ENCODE measurements at places on chromosomes 3 and 15.

- DNase-seq = no peak
Observed at GRCh38 chr3:15728766-15729165, 69.0 kb downstream of the ANKRD28 start.

DNA sequence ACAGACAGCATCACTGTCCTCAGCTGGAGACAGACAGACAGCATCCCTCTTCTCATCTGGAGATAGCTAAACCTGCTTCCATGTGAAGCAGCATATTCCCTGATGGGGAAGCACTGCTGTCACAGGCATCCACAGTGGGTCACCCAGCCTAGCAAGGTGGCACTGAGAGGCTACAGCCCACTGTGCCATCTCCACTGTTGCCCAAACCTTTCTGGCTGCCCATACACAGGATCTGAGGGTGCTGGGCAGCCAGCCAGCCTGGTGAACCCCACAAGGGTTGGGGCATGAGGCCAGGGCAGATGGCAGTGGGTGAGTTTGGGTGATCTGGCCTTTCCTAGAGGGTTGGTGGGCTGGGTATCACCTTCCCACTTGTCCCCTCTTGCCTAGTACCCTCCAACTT, 11.7 kb downstream of the CHST13 start:
- no peak for DNase-seq

GRCh38 chr3:10928407-10928960, 64.1 kb upstream of the SLC6A1 start:
- no peak for DNase-seq

DNA sequence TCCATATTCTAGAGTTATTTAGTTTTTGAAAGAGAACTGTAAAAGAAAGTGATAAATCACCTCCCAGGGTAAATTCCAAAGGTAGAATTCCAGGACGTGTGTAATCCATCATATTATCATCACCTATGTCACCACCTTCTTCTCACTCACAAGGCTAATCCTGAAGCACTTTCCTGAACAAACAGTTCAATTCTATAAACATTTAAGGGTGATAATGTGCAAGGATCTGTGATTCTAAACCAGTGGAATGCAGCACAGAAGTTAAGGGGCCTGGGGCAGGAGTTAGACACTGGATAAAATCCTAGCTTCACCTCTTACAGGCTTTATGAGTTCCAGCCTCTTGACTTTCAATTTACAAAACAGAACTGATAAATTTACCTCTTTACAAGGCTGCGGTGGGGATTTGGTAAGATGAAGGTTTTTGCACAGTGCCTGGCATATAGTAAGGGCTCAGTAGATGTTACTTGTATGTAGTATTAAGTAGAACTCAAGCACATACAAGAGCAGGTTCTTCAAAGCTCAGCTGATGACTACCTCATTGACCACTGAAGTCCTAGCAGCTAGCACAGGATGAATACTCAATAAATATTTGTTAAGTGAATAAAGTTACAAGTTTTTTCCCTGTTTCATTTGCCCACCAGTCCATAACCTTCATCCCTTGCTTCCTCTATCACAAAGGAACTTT, 47.3 kb upstream of the CCDC80 start:
- no peak for DNase-seq

DNA sequence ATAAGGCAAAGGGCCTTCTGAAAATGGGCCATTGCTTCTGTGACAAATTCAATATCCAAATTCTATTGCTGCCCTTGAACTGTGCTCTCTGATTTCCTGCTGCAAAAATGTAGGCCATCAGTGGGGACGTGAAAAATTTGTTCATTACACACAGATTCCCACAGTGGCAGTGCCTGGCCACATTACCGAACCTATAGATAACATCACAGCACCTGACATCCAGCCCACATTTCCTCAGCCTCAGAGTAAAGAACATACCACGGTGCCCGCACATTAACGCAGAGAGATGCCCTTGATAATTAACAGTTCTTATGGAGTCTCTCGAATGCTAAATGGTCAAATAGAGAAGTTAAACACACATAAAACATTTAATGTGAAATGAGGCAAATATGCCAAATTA, 931.6 kb upstream of the CFAP20DC start:
- no peak for DNase-seq

DNA sequence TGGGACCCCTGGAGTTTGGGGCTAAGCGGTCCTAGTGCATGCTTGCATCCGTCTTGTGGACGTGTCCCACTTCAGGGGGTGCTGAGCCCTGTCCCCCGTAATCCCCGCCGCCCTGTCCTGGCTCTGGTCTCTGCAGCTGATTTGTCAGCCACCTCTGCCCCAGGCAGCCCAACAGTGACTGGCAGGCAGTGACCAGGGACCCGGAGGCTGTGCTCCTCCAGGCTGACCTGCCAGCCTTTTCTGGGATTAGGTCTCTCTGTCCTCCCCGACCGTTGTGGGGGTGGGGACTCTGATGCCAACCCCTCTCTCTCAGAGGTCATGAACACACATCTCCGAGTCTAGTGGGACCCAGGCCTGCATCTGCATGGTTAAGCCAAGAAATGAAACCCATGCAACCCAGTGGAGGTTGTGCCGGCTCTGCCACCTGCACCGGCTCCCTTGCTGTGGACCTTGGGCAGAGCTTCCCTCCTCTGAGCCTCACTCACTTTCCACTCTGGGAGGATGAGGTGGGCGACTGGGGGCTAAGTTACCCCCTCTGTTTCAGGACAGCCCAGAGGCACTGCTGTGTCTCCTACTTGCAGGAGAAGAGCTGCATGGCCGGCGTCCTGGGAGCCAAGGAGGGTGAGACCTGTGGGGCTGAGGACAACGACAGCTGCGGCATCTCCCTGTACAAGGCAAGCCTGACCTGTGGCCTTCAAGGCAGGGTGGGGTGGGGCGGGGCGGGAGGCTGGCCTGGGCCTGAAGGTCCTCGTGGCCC, 60.2 kb downstream of the FBLN2 start:
- DNase-seq = no peak

DNA sequence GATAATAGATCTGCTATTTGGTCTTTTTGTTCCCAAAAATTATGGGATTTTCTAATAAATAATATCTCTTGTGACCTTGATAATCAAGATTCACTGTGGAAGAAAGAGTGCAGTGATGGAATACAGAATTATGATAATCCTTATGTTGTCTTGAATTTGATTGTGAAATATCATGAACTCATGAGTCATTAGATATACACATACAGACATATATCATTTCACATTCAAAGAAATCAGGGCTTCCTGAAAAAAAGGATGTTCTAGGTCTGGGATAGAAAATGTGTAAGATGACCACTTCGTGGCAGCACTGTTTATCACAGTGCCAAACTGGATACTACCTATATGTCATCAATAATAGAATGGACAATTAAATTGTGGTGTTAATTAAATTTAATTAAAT, 97.7 kb downstream of the DPH6 start:
- DNase-seq = no peak

DNA sequence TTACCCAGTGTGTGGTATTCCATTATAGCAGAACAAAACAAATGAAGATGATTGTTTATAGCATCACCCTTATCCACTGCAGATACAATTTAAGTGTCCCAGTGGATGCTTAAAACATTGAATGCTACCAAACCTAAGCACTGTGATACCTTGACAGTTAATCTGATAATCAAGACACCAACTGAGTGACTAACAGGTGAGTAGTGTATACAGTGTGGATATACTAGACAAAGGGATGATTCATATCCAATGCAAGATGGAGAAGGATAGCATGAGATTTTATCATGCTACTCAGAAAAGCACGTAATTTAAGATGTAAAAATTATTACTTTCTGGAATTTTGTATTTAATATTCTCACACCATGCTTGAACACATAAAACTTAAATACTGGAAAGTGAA, 1449.0 kb downstream of the OTOL1 start:
- no peak for DNase-seq

DNA sequence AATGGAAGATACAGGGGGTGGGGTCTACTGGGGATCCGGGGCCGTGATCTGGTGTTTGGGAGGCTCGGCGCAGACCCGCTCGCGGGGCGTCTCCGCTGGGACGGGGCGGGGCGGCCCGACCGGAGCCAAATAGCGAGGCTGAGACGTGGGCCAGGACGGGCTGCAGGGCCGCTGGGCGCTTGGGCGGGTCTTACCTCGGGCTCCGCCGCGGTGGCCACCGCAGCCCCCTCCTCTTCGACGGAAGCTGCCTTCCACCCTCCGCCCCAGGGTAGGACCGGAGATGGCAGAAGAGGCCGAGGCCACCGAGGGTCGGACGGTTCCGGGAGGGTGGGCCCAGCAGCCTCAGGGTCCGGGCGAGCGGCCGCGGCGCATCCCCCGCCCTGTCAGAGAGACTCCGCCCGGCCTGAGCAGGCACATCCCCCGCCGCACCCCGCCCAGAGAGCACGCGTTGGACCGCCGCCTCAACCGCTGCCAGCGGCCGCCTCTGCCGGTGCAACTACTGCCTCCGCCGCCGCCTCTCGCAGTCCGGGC, 399 bp downstream of the MYO9A start:
- DNase-seq = peak; percentile 62

- DNase-seq = peak; percentile 39
Observed at GRCh38 chr3:12175844-12176453, 17.2 kb upstream of the TIMP4 start.

- DNase-seq = no peak
Observed at GRCh38 chr3:179766416-179767133, 113.7 kb downstream of the USP13 start.

DNA sequence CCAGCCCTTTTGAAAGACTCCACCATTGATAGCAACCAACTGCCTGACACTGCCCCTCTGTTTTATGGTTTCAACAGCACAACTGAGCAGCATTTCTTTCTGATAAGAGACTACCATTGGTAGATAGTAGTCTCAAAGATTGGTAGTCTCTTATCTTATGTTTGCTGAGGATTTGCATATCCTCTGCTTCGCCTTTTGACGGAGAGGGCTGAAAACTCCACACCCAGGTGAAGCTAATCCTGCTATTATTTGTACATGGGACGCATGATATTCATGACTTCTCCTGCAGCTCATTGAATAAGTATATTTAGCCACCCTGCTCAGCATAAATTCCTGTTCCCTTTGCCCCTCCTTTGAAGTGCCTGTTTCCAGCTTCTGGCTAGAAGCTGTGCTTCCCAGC, 119.4 kb upstream of the STRIT1 start:
- DNase-seq = no peak

DNA sequence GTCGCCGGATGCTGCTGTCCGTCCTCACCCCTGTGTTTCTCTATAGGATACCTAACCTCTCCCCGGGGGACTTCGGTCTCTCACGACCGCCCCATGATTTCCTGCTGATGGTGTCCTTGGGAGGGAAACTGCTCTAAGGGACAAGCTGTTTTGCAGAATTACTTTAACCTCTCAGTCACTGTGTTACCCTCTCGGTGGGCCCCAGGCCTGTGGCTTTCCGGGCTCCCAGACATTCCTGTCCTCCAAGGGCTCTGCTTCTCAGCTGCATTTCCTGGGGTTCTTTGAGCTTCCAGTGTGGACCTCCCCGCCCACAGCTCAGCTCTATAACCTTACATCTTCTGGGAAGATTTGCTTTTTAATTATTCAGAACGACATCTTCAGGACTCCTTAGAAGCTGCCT, 40.9 kb downstream of the CHST2 start:
- DNase-seq = no peak

DNA sequence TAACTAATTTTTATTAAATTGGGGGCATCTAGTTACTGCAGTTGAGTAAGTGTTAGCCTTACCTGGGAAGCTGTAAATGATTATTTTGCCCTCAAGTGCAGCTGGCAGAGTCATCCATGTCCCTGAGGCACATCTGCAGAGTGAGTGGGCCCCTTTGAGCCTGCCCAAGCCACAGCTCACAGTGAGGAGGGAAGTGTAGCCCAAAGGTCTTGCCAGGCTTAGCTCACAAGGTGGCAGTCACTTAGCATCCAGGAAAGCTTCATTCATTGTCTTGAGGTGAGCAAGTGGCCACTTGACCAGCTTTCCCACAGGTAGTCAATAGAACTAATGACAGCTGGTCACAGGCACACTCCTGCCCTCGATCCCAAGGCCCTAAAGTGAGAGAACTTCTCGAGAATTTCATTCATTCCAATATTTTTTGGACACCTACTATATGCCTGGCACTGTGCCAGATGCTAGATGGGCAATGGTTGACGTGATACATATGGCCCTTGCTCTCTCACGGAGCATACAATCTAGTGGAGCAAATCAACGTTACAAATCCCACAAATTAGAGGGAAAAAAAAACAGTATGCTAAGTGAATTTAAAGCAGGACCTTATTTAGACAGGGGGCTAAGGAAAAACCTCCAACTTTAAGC, 163.3 kb upstream of the IL12A start:
- DNase-seq = no peak

- no peak for DNase-seq
Observed at GRCh38 chr15:66912001-66912400, 153.4 kb upstream of the SMAD3 start.

DNA sequence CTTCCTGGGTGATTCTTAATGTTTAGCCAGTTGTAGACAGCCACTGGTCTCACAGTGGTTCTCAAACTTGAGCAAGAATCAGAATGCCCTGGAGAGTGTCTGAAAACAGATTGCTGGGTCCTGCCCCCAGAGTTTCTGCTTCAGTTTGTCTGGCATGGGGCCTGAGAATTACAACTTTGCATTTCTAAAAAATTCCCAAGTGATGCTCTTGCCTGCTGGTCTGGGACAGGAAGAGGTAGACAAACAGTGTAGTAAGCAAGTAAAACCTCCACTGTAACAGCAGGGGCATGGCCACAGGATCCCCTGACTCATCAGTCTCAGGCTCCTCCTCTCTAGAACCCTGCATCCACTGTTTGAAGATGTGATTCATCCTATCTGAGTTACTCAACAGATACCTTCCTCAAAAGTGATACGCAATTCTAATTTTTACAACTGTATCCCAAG, 36.5 kb downstream of the DZIP1L start:
- DNase-seq = peak; percentile 23

- DNase-seq = no peak
Observed at GRCh38 chr3:56673781-56674457, 9.1 kb downstream of the TASOR start.

- no peak for DNase-seq
Observed at GRCh38 chr3:16570113-16570512, 35.1 kb downstream of the DAZL start.
